ENCODE measurements at places on chromosomes 16 and 17.

GRCh38 chr17:30084788-30085187 is 31.8 kb upstream of the NSRP1 start:
- DNase-seq, result no peak

GRCh38 chr16:71873199-71873598 is 10.8 kb downstream of the ZNF821 start:
- DNase-seq, result no peak

DNA sequence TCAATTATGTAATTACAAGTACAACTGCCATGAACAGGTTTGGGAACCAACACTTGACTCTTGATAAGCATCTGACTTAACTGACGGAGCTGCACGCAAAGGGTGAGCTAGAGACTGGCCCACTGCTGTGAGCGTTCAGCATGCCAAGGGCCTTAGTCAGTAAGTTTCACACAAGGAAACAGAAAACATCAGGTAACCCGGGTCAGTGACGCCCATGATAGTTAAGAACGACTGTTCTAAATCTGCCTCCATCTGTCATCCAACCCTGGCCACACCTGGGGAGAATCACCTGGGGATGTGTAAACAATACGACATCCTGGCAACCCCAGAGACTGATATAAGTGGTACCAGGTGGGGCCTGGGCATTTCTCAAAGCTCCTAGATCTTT is 12.3 kb downstream of the SMIM5 start:
- no peak for DNase-seq

- DNase-seq, result no peak
Observed at GRCh38 chr17:41329279-41329948, 13.9 kb upstream of the KRTAP17-1 start.

DNA sequence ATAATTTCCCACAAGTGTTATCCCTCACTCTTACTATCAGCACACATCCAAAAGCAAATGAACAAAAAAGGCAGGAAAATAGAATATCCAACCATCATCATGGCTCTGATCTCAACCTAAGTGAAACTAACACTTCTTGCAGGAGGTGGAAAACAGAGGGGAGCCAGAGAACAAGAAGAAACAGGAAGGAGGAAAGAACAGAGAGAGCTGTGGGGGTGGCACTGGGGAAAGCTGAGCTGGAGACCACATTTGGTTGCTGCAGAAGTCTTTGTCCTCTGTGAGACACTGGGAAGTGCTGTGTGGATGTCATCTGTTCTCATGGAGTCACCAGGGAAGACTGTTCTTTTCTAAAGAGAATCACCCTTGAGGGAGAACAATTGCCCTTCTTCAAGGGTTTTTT is 34.7 kb downstream of the GRB7 start:
- DNase-seq, result no peak

GRCh38 chr17:60139438-60140285 is 10.1 kb upstream of the CA4 start:
- peak; percentile 41 for DNase-seq

DNA sequence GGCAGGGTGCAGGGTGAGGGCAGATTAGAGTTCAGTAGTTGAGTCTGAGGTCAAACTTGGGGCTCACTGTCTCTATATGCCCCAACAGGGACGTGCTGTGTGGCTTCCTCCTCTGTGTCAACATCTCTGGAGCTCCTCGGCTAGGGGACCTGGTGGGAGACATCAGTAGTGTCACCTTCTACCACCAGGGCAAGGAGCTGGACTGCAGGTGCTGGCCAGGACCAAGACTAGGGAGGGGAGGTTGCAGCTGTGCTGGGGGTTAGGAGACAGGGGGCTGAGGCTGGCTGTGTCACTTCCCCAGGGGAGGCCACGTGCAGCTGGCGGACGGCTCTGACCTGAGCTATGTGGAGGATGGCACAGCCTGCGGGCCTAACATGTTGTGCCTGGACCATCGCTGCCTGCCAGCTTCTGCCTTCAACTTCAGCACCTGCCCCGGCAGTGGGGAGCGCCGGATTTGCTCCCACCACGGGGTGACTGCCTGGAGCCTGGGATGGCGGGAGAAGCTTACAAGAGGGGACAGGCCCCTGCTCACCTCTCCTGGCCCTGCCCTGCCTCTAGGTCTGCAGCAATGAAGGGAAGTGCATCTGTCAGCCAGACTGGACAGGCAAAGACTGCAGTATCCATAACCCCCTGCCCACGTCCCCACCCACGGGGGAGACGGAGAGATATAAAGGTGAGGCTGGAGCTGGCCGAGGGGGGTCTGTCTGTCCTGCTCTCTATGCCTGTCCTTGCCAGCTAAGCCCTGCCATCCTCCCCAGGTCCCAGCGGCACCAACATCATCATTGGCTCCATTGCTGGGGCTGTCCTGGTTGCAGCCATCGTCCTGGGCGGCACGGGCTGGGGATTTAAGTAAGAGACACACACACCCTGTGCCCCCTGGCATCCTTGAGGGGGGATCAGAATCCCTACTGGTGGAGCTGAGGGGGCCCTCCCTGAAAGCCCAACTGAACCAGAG is 18.9 kb downstream of the ADAM11 start:
- no peak for DNase-seq

DNA sequence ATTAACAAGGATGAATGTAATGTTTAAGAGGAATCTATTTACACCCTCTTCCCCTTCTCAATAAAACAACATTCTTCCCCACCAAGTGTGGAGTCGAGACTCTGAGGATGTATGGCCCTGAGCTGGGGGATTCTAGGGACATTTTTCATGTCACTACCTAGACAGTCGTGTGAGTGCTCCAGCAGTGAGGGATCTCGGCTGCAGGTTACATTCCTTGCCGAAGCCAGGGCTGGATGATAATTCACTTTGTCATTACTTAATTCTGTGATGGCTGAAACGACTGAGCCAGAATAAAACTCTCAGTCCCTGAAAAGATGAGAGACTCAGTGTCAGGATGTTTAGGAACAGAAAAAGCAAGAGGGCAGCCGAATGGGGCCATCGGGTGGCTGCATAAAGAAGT is 106.9 kb upstream of the HSBP1 start:
- DNase-seq, result no peak

DNA sequence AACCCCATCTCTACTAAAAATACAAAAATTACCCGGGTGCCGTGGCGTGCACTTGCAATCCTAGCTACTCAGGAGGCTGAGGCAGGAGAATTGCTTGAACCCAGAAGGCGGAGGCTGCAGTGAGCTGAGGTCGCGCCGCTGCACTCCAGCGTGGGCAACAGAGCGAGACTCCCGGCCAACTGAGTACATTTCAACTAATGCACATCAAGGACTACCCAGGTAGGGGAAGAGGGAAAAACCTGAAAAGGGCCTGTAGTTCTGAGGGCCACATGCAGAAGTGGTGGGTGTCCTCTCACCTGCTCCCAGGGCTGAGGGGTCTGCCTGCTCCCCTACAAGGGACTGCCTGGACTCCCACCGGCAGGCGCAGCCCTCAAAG is 584 bp upstream of the SLC16A5 start:
- no peak for DNase-seq

GRCh38 chr16:78396046-78396445 is 296.6 kb downstream of the WWOX start:
- DNase-seq, result no peak

- no peak for DNase-seq
Observed at GRCh38 chr16:48562475-48562874, 47.5 kb downstream of the N4BP1 start.

- DNase-seq, result no peak
Observed at GRCh38 chr16:21001262-21001661, 100.7 kb downstream of the LYRM1 start.

DNA sequence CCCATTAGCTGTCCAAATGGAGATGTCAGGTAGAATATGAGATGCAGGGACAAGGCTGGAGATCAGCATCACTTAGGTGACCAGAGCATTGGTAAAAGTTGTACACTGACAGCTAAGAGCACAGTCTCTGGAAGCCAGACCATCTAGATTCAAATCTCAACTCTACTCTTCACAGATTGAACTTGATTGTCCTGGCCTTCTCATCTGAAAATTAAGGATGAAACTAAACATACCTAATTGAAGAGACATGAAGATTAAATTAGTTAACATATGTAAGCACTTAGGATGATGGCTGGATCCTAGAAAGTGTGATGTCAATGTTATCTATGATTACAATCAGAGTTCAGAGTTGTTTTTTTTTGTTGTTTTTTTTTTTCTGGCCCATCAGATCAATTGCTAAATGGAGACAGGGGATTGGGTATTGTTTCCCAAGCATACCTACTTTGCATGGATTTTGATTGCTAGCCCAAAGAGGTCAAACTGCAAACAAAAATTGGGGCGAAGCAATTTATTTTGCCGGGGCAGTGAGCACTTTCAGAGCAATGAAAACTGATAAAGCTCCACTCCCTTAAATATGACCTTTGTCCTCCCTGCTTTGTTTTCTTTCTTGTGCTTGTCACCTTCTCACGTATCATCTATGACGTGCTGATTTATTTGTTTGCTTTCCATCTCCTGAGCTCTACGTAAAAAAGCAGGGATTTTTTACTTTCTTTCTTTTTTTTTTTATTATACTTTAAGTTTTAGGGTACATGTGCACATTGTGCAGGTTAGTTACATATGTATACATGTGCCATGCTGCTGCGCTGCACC is 217.6 kb upstream of the CPHXL start:
- DNase-seq, result no peak

DNA sequence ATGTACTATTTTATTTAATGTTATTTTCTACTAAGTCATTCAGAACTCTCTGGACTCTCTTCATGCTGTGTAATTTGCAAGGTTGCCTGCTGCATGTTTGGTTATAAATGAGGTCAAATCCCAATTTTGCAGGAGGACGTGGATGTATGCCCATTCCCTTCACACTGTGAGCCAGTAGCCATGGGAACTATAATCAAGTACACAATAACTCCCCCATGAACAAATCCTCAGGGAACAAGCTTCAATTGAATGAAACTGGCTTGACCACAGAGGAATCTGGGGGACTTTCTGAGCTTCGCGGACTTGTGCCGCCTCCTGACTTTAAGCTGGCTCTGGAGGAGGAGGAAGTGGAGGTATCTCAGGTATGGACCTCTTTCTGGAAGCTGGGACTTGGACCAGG is 14.6 kb upstream of the KCTD13 start:
- DNase-seq, result no peak

DNA sequence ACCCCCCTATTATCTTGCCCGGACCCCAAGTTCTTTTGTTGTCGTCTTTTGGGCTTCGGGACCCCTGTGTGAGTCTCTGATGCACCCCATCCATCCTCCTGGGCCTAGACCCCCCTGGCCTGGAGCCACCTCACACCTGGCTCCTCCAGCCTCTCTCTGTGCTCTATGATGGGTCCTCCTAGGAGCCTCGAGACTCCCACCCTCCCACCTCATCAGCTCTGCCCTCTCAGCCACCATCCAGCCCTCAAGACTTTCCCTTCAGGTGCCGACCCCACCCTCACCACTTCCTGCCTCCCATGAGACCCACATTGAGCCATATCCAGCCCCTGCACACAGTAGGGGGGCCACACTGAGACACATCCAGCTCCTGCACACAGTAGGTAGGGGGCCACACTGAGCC is 8.7 kb upstream of the ATP2A3 start:
- DNase-seq, result no peak

All from stimulated activated CD4-positive, alpha-beta T cell treated with anti-CD3 and anti-CD28 coated beads, Interleukin-1b, Interleukin-23, amount 100 ng/mL, for 1 hour (primary cell).